ENCODE measurements at places on chromosomes 6 and 20.
A peak's percentile ranks its signal among the peaks of the same experiment; 100 is the strongest.

DNA sequence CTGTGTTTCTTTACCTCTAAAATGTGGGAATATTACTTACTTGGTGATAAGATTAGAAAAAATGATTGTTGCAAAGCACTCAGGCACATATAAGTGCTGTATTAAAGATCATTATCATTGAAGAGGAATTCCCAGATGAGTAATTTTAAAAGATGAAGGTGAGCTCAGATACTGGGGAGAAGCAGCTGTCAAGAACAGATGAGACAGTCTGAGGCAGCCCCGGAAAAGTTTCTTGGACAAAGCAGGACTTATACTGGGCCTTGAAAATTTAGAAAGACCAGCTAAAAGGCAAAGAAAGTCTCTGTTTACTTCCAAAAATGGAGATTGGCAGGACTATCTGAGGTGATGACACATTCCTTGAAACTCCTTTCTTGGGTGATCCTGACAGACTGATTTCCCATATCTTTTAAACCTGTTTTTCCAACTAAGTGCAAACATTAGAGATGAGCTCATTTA is 93.8 kb upstream of the MARCKS start:
- peak; percentile 5 for DNase-seq

GRCh38 chr6:58073263-58073662 is 755.8 kb downstream of the PRIM2 start:
- DNase-seq: no peak

DNA sequence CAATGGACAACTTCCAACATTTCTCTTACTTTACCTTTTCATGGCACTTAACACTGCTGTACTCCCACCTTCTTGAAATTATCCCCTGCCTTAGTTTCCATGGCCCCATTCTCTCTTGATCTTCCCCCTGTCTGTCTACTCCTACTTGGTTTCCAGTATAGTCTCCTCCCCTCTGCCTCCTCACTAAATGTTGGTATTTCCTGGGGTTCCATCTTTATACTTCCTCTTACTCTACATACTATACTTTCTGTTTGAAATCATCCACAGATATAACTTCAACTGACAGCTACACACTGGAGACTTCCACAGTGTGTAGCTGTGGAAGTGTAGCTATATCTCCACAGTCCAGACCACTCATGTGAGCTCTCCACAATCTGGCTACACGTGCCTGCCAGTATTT is 13.5 kb downstream of the ZHX3 start:
- no peak for DNase-seq

DNA sequence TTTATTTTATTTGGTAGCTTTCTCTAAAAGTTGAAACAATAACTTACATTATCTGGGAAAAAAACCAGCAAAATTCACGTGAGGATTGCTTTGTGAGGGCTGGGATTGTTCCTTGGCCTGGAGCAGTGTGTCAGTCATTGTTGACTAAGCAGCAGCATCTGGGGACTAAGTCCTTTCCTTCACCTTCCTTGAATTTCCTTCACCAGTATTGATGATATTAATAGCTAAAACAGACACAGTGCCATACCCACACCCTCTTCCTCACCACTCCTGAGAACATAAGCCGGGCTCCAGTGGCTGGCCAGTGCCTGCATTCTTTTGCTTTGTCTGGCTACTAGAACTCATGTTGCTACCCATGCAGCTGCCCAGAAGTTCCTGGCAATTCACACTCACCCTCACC is 23.7 kb downstream of the PLCB1 start:
- no peak for DNase-seq

GRCh38 chr6:126112171-126112632 is 125.9 kb downstream of the TRMT11 start:
- peak; percentile 36 for DNase-seq

GRCh38 chr6:73790574-73790973 is 94.6 kb downstream of the CD109 start:
- no peak for DNase-seq

DNA sequence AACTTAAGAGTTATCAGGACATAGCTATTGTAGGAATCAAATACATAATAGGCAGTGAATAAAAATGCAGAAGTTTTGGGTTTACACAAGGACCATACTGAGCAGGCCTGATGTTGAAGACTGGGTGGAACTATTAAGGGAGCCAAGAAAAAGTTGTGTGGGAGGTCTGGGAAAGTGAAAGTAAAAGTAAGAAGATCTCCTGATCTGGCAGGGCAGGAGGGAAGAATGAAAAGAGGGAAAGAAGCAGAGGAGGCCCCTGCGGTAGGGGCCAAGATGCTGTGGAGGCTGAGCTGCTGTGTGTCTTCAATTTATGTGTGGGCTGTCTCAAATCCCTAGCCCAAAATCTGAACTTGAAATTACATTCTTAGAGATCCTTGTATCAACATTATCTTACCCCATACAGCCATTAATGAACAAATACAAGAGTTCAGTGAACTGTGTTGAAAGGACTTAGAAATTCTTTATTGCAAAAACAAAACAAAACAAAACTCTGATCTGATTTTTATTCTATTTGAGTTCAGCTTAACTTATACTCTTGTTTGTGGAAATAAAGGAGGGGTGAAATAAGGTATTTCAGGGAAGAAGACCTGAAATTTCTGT is 1183.8 kb downstream of the HACE1 start:
- DNase-seq: peak; percentile 1

DNA sequence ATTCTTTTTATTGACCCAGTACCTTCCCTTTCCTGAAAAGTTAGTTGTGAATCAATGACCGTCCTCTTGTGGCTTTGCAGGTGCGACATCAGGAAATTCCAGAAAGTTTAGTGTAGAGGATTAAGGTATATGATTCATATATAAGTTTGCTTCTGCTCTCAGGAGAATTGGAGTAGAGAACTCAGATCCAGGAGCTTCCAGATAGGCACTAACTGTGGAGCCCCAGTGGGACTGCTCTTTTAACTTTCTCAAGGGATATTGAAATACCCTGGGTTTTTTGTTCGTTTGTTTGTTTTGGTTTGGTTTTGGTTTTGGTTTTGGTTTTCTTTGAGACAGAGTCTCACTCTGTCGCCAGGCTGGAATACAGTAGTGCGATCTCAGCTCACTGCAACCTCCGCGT is 9.5 kb downstream of the TAAR2 start:
- no peak for DNase-seq

DNA sequence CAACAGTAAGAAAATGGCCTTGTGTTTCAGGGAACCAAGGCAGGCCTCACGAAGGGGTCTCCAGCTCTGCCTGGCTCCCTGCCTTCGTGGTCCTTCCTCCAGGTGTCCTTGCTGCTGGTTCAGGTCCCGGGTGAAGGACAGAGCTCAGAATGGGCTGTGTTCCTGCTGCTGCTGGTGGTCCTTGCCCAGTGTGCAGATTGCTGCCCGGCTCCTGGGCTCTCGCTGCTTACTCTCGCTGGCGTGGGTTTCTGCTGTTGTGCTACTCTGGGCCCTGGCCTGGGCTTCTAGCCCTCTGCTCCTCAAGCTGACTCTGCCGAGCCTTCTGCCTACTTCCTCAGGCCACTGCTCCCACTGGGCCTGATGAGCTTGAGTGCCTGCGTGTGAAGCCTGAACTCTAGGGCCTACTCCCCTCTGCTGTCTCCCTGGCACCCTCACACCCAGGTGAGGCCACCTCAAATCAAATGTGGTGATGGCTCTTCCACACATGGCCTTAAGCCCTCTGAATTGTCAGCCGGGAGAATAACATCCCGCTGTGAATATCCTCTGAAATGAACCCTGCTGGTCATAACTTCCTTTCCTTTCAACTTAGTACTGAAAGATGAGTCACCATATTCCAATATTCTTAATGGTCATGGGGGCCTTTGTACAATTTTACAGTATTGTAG is 171.6 kb downstream of the FOXC1 start:
- peak; percentile 55 for DNase-seq

GRCh38 chr6:94478133-94479005 is 1059.0 kb upstream of the EPHA7 start:
- no peak for DNase-seq

- no peak for DNase-seq
These were observed 159.6 kb upstream of the PMEPA1 start for GRCh38 chr20:57869291-57869950.

DNA sequence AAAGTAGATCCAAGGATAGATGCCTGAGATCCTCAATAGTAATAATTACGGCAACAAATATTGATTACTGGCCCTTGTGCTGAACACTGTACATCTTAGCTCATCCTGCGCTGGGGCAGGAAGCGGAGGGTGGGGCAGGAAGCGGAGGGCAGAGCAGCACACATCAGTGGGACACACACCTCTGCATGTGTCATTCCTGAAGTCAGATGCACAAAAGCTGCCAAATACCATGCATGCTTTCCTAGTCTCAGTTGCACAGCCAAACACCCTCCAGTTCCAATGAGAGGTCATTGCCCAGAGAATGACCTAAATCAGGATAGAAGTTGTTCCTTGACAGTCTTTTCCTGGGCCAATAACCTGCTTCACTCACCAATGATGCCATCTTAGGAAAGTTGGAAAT is 74.4 kb upstream of the FOXC1 start:
- DNase-seq: peak; percentile 28

DNA sequence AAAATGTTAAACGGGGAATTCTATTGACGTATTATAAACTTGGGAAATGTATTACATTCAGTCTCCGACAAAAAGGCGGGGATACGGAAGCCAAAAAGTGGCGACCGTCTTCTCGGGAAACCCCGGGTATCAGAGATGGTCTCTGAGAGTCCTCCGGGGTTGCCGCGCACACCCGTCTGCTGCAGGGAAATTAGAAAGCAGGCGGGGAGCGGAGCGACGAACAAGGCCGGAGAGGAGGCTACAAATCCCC is 1.5 kb downstream of the SALL4 start:
- DNase-seq: peak; percentile 28

DNA sequence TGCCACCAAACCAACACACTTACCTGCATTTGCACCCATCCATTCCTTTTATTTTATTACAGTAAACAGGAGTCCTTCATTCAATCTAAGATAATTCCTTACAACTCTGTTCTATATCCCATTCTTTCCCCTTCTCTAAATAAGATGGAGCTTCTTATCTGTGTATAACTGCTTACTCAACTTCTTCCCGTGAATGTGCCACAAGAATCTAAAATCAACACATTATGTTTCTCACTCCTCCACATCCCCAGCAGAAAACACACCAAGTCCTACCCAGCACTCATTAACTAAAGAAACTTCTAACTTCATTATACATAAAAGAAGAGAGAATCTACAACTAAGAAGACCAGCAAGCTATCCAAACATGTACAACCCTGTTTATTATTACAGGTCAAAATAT is 141.1 kb downstream of the COL21A1 start:
- no peak for DNase-seq

GRCh38 chr20:49676581-49677291 is 36.9 kb downstream of the B4GALT5 start:
- peak; percentile 65 for DNase-seq

- DNase-seq: no peak
These were observed 1418.7 kb downstream of the GRIK2 start for GRCh38 chr6:102812242-102812641.

- no peak for DNase-seq
These were observed 7.5 kb downstream of the FERMT1 start for GRCh38 chr20:6115221-6115895.

DNA sequence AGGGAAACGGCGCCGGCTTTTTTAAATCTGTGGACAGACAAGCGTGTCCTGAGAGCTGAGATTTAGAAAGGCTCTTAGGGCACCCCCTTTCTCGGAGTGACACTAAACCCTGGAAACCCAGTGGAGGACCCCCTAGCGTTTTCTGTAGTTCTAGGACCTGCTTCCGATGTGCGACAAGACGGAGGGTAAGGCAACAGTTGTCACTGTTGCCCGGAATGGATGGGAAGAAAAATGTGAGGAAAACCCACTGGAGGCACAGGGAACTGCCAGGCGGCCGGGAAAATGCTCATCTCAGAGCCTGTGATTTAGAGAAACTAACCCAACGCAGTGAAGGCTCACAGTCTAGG is 551 bp upstream of the ATP5F1E start:
- peak; percentile 25 for DNase-seq

DNA sequence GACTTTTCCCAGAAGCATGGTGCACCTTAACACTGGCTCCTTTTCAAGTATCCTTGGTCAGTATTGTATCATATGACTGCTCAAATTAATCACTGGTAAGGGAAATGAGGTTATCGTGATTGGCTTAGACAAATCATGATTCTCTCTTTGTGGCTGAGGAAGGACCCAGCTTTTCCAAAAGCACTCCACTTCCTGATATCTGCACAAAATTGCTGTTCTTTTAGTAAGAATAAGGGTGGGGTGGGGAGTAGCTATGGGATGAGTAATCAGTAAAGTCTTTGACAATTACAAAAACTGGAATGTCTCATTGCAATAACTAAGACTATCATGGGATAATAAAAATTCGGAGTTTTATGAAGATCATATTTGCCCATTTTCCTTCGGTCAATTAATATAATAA is 9.0 kb upstream of the RIPPLY2 start:
- DNase-seq: no peak

GRCh38 chr6:5998236-5998635 is 8.5 kb downstream of the NRN1 start:
- DNase-seq: no peak

DNA sequence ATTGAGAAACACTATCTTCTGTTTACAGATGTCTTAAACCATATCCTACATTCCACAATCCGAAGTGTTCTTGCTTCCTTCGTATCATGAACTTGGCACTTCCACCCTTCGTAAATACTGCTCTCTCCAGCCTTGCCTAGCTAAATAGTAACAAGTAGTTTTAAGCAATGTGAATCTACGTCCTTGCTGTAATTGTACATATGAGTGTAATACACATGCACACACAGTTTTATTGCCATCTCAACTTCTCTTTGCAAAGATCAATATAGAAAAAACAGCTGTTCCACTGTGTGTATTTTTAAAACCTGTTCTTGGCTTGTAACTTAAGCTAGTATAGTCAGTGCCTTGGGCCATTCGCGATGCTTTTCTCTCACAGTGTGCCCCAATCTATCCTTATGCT is 1524.7 kb downstream of the GRIK2 start:
- no peak for DNase-seq

DNA sequence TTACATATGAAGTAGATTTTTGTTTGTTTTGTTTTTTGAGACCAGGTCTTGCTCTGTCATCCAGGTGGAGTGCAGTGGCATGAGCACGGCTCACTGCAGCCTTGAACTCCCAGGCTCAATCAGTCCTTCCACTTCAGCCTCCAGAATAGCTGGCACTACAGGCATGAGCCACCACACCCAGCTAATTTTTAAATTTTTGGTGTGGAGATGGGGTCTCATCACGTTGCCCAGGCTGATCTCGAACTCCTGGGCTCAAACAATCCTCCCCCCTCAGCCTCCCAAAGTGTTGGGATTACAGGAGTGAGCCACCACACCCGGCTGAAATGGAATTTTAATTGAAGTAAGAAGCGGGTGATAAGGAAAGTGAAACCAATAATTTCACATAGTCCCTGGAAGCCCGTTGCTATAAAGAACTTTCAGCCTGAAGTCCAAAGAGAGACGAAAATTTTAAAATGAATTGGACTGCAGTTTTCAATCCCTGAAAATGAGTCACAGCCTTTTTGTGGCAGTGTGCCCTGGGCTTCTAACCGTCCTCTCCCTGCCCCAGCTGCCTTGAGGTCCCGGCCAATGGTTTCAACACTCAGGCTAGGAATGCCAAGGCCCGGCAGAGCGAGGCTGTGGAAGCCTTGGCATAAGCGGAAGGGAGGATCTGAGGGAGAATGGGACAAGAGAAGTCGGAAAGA is 757 bp downstream of the RAET1E start:
- peak; percentile 88 for DNase-seq

- DNase-seq: peak; percentile 74
These were observed 58.4 kb downstream of the HIVEP2 start for GRCh38 chr6:142886431-142887170.

- no peak for DNase-seq
These were observed 394.0 kb downstream of the LAMA2 start for GRCh38 chr6:129276986-129277385.

Measured in iris pigment epithelial cell (primary cell).